Stimulated activated CD8-positive, alpha-beta memory T cell treated with anti-CD3 and anti-CD28 coated beads, Interleukin-15, amount 100 ng/mL, for 1 hour (primary cell): ENCODE measurements at places on chromosomes 1 and 21.

DNA sequence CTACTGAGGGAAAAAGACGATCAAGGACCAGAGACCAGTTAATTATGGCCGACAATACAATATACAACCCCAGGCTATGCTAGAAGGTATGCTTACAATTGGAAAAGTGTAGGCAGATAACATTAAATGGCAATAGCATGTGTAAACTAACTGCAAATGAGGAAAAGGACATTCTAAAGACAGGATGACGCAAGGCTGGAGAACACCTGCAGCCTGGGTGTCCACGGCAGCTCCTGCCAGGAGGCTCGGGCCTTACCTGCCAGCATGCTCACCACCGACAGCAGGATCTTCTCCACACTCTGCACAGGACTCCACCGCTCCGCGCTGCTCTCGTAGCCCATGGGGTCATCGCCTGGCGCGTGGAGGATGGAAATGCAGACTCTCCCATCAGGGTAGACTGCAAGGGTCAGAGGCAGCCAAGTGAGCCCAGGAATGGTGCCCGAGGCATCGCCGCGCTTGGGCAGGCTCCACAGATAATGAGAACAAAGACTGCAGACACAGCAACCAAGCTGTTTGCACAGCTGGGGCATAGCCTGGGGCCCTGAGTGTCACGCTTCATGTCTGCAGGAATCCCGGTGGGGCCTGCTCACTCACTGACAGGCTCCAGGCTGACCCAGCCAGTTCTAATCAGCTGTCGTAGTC is 28.2 kb downstream of the UBE2G2 start:
- DNase-seq: no peak

DNA sequence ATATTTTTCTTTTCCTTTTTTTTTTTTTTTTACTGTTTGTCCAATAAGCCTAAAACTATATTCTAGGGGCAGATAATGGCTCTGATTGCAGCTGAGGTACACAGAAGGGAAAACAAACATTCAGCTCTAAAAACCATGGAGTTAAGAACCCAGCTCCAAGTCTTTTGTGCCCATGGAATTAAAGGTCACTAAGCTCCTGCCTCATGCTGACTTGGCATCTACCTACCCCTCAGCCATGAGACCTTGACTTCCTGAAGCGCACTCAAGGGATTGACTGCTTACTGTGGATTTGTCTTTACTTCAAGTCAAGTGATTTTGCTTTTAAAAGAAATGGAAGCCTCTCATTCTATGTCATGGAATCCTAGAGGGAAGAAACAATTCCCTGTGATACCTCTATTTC is 192.3 kb downstream of the AMY1C start:
- no peak for DNase-seq

DNA sequence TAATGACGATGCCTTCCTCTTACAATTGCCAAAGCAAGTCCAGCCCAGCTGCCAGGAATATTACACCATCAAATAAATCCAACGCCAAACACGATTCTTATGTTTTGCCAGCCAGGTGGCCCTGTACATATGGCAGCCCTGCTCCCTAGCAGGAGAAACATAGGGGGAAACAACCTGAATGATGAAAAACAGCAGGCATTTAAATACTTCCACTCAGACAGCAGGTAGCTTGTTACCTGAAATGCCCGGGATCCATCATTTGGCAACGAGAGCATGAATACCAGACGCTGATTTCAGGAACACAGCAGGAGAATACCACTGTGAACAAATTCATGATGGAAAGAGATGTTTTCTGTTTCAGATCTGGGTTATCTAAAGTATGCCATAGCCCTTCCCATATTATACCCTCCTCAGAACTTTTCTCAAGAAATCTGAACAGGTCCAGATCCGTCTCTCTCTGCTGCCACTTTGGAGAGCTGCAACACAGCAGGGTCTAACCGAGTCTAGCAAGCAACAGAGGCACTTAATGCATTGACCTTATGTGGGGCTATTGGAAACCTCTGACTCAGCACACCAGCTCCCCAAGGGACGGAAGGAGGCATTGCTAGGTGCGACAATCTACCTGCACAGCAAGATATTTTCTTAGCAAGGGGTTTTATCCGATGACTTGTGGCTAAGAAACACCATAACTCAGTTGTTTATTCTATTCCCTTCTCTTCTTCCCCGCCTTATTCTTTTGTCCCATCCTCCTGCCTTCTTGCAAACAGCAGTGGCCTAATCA is 166.3 kb downstream of the BARHL2 start:
- DNase-seq: no peak

GRCh38 chr1:99781798-99782197 is 15.4 kb upstream of the FRRS1 start:
- no peak for DNase-seq

GRCh38 chr1:45753248-45754037 is 3.0 kb upstream of the IPP start:
- no peak for DNase-seq

DNA sequence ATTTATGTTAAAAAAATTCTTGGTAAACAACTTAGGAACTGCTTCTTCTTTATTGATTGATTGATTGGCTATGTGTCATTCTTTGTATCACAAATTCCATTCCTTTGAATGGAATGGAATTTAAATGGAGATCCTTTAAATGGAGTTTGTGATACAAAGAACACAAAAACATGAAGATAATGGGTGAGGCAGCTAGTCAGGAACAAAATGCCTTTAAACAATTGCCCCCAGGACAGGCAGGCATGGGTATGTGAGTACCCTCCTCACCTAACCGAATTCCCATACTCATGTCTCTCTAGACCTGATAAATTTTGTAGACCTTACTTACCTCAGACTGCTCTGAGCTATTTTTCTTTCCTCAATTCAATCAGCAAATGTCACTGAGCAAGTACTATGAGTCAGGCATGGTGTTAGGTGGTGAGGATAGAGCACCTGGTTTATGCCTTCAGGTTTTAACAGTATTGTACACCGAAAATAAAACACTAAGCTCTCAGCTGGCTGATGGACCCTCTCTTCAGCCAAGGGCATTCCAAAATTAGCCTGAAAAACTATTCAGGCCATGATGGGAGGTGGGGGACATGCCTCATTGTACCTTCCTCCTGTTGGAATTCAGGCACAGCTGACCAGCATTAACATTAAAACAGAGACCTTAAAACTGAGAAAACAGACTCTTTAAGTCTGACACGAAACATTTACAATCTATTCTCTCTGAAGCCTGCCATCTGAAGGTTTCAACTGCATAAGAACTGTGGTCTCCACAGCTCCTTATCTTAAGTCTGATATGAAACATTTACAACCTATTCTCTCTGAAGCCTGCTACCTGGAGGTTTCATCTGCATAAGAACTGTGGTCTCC is 58.9 kb downstream of the OLFML3 start:
- DNase-seq: no peak

- DNase-seq: no peak
Observed at GRCh38 chr1:50651476-50652263, 228.4 kb upstream of the DMRTA2 start.

DNA sequence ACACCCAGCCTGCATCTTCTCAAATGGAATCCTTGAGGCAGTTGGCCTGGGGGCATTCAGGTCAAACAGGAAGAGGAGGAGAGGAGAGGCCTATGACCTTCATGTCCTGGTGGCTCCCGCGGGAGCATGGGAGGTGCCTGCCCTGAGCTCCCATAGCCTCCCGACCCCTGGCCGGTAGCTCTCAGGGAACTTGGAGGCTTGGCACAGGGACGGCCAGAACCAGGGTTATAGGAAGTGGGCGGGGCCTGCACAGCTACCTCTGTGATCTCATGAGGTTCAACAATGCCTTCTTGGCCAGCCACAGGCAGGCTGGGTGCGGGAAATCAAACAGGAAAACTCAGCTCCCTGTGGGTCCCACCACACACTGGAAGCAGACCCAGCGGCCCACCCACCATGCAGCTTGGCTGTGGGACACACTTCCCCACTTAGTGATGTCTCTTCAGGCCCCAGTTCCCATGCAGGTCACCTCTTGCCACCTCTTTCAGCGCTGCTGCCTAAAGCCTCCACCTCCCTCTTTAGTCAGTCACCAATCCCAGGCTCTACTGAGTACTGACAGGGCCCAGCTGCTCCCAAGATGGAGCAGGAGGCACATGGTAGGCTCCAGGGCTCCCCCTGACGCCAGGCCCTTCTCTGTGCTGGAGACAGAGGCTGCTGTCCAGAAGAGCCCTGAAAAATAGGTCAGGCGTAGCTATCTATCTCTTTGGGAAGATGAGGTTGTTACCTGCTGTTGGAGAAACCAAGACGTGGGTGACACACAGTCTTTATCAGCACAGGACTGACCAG is at the start of gene SLFNL1:
Gene SLFNL1, minus strand, starts transcription at position 200 of the 783 bp plus-strand sequence. CDS start 1,065 bp downstream, outside the sequence.
- DNase-seq: no peak

- no peak for DNase-seq
Observed at GRCh38 chr1:38270849-38271633, 224.4 kb upstream of the POU3F1 start.

DNA sequence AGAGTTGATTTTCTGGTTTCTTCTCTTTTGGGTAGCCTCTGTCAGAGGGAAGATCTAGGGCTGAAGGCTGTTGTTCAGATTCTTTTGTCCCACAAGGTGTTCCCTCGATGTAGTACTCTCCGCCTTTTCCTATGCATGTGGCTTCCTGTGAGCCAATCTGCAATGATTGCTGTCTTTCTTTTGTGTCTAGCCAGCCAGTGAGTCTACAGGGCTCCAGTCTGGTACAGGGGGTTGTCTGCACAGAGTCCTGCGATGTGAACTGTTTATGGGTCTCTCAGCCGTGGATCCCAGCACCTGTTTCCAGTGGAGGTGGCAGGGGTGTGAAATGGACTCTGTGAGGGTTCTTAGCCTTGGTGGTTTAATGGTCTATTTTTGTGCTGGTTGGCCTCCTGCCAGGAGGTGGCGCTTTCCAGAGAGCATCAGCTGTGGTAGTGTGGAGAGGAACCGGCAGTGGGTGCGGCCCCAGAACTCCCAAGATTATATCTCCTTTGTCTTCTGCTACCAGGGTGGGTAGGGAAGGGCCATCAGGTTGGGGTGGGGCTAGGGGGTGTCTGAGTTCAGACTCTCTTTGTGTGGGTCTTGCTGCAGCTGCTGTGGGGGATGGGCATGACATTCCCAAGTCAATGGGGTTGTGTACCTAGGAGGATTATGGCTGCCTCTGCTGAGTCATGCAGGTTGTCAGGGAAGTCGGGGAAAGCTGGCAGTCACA is 81.3 kb upstream of the C21orf91 start:
- DNase-seq: no peak

- no peak for DNase-seq
Observed at GRCh38 chr1:107048241-107048640, 8.2 kb upstream of the PRMT6 start.

GRCh38 chr21:25562660-25563059 is 44.6 kb downstream of the MRPL39 start:
- DNase-seq: no peak

DNA sequence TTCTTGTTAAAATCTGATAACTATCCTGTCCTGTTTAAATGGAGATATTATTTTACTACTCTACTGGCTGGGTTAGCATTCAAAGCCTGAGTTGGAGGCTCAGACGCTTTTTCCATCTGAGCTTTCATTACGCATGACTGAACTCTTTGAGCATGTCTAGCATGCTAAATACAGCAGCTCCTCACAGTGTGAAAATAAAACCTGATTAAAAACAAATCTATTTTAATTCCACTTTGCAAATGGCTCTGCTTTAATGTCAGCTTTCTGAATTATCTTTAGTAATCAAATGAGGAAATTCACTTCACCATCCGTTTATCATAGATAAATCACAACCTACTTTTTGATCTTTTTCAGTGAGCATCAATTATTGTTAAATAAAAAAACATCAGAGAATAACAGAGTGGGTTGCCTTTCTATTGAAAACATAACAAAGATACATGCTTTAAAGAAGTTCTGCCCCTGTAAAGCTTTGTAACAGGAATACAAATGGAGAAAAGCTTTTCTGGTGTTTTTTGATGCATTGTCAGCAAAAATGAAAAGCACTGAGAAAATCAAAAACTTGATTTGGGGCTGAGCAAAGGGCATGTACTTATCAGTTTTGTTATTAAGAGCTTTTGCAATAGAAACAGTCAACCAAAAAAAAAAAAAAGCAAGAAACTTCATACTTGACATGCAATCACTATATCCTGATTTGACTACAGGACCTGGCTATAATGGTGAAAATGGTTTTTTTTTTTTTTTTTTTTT is 3.5 kb upstream of the SPEN start:
- DNase-seq: no peak

DNA sequence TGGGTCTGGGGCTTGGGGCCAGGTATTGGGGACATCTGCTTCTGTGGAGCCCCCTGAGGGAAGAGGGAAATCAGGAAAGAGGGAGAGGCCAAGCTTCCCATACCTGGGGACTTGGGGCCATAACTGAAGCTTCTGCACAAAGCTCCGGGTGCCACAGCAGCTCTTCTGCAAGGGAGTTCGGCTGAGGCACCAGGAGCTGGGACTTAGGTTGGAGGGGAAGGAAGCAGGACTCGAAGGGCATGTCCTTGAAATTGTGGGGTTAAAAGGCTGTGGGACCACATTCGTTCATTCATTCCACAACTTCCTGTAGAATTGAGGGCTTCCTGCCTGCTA is 1.7 kb upstream of the EPS8L3 start:
- DNase-seq: no peak

GRCh38 chr21:34642211-34643075 is 26.4 kb upstream of the CLIC6 start:
- DNase-seq: no peak

DNA sequence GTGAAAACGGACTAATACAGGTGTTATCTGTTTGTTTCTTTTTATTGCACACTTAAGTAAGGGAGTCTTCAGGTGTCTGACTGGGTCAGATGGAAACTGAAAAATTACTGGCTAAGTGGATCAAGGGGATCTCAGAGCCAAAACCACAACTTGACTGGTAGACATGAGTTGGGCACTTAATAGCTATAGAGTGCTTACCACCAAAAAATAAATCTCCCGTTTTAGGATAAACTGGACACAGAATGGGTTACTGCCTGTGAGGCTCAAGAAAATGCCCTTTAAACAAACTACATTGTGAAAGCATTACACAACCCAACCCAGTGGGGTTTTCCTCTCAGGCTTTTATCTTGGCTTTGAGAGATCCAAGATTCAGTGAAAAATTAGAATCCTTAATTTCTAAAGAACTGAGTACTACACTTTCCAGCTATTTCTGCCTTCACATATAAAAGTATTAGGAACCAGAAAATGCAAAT is 134.0 kb upstream of the LYPLAL1 start:
- no peak for DNase-seq

GRCh38 chr1:41633764-41634163 is 149.3 kb upstream of the EDN2 start:
- DNase-seq: no peak

- no peak for DNase-seq
Observed at GRCh38 chr21:41825881-41826280, 53.3 kb downstream of the PRDM15 start.

DNA sequence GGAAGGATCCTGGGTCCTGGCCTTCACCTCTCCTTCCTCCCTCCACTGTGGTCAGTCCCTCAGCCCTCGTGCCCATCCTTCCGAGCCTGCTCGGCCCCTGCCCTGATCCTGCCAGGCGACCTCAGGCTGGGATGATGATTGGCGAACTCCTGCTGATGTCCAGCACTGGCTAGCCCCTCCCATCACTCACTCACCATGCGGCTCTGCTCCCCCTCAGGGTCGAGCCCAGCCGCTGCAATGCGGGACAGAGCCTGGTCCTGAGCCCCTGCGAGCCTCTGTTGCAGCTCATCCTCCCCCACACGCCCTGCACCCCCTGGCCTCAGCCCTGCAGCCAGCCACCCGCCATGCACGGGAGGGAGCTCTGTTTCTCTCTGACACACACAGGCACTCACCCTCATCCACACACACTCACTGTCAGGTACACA is 100.2 kb downstream of the DMRTB1 start:
- no peak for DNase-seq

GRCh38 chr1:32221581-32221979 is 573 bp downstream of the TMEM234 start:
- no peak for DNase-seq
